ENCODE measurements at places on chromosomes 13 and 19. TPM values are rescaled to one million over a fixed set of nuclear protein-coding genes. Genes with fewer than 3 reads are reported as not detected.

GRCh38 chr13:77563111-77563510 lies 27.6 kb downstream of the SCEL start:
- no peaks in the 10 kb centered on the region for H3K4me1 ChIP-seq
- H3K36me3 ChIP-seq = no peaks in the 10 kb centered on the region
- no peak overlapping the region for H3K4me3 ChIP-seq
- H3K27ac ChIP-seq = no peak overlapping the region
- DNase-seq = no peak

- no peaks in the 10 kb centered on the region for H3K36me3 ChIP-seq
- peaks cover 5% of the 10 kb centered on the region for H3K4me1 ChIP-seq
- H3K4me3 ChIP-seq = peak overlapping the region; percentile 47
- peak; percentile 42 for DNase-seq
- H3K27me3 ChIP-seq = peaks cover 29% of the 10 kb centered on the region
Observed at GRCh38 chr13:113292021-113292862, 4.8 kb upstream of the LAMP1 start.

Gene NKG7
- polyA plus RNA-seq = not detected

- no peaks in the 10 kb centered on the region for H3K4me1 ChIP-seq
- no peaks in the 10 kb centered on the region for H3K36me3 ChIP-seq
- H3K4me3 ChIP-seq = no peak overlapping the region
- H3K27ac ChIP-seq = no peak overlapping the region
- peaks cover 73% of the 10 kb centered on the region for H3K27me3 ChIP-seq
Observed at GRCh38 chr13:112065867-112066623, 904 bp upstream of the SOX1 start.

Gene ZMYM2
- polyA plus RNA-seq = 15.8 TPM

Measured in SK-N-SH (cell line).